ENCODE measurements at places on chromosomes 16 and 17.
A peak's percentile ranks its signal among the peaks of the same experiment; 100 is the strongest.

DNA sequence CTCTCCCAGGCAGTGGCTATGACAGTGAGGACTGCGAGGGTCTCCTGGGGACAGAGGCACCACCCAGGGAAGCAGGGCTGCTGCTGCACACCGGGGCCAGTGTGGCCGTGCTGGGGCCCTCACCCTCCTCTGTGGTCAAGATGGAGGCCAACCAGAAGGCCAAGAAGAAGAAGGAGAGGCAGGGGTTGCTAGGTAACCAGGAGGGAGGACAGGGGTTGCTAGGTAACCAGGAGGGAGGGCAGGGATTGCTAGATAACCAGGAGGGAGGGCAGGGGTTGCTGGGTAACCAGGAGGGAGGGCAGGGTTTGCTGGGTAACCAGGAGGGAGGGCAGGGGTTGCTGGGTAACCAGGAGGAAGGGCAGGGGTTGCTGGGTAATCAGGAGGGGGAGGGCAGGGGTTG is 55.2 kb downstream of the ACTG1 start:
- DNase-seq = peak; percentile 64

DNA sequence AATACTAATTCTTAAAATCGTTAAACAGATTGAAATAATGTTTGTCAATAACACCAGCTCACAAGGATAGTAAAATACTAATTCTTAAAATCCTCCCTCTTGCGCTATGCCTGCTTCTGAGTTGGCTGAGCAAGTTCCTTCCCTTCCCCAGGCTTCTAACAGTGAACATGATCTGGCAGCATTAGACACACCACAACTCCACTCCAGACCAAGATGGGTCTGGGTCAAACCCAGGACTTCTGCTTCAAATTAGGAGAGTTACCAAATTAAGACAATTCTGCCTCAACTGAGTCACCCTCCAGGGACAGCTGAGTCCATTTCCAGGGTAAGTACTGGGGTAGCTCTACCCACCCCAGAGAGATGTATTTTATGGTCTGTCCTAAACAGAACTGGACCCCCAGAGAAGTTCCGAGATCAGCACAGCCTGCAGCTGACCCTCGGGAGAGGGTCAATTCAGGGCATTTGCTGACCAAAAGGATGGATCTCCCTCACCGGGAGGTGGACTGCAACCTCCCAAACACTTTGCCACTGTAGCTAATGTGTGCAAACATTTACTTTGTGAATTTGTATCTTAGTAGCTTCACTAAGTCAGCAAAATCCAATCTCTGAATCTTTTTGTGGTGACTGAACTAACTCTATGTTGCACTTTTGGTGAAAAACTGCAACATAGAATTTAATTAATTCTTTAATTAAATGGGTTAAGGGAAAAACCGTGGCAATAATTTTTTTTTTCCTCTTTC is 48.8 kb downstream of the ADCY9 start:
- no peak for DNase-seq

DNA sequence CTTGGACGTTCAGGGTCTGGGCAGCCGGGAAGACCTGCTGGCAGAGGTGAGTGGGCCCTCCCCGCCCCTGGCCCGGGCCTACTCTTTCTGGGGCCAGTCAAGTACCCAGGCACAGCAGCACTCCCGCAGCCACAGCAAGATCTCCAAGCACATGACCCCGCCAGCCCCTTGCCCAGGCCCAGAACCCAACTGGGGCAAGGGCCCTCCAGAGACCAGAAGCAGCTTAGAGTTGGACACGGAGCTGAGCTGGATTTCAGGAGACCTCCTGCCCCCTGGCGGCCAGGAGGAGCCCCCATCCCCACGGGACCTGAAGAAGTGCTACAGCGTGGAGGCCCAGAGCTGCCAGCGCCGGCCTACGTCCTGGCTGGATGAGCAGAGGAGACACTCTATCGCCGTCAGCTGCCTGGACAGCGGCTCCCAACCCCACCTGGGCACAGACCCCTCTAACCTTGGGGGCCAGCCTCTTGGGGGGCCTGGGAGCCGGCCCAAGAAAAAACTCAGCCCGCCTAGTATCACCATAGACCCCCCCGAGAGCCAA is 8.6 kb upstream of the ABCC3 start:
- peak; percentile 90 for DNase-seq

DNA sequence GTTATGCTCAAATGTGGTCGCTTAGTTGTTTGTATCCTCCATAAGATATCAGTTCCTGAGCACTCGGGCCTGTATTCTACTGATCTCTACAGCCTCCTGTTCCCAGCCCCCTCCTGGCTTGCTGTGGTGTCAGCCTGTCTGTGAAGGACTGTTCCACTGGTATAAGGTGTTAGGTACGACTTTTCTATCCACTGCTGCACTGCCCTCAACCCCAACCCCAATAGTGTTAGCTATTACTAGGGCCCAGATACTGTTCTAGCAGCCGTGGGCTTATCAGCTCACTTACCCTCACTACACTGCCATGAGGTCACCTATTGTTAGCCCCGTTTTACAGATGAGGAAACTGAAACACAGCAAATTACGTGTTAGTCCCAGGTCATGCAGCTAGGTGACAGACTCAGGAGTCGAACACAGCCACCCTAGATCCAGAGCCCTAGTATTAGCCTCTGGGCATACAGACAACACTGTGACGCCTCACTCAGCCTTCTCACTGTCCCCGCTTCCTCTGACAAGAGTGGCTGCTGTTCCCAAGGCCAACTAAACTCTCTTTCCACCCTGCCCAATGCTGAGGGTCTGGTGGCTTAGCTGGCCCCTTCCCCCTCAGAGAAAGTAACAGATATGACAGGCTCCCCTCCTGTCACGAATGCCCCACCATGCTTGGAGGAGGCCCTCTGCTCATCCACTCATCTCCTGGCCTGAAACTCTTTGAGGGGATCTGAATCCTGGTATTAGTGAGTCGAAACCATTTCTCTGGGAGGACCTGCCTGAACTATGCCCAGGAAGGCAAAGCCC is 25.6 kb upstream of the ZNF652 start:
- DNase-seq = no peak

GRCh38 chr16:75537776-75538175 is 1.9 kb upstream of the CHST5 start:
- DNase-seq = no peak

GRCh38 chr16:66427036-66427860 is at the start of gene BEAN1:
Gene BEAN1 (plus strand): TSS chr16:66427295. CDS start chr16:66437677, 10,382 bp downstream.
- no peak for DNase-seq

DNA sequence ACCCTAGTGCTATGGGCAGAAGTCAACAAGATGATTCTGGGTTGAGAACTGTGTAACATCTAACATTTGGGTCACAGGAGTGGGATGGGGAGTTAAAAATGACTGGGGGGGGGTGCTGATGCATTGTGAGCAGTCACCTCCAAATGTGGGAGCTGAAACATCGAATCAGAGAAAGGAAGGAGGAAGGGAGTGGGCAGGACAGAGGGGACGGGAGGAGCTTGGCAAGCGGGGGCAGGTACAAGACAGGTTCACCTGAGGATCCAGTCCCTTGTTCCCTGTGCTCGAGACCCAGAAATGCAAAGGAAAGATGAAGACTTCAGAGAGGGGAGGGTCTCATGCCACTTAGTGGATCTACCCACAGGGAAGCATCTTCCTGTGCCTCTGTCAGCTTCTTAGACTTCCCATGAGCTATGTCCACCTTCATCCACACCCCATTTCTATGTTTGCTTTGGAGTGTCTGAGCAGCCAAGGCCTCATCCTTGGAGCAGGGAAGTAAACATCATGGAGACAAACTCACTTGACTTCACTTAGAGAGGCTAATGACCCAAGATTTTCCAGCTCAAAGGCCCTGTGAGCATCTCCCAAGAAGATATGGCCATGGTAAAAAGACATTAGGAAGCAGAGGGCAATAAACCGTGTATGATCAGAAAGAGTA is 20.5 kb downstream of the SMPD3 start:
- no peak for DNase-seq

DNA sequence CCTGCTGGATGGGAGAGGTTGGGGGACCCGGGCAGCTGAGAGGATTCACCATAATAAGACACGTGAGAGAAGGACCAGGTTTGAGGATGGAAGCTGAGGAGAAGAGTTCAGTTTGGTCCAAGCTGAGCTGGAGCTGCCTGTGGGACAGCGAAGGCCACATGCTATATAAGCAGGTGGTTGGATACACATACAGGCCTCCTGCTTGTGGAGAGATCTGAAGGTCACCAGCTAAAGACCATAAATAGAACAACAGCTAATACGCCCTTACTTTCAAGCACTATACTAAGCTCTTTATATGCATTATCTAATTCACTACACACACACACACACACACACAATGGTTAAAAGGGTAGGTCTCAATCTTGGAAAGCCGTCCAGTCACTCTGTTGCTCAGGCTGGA is 32.1 kb downstream of the DUSP14 start:
- no peak for DNase-seq

DNA sequence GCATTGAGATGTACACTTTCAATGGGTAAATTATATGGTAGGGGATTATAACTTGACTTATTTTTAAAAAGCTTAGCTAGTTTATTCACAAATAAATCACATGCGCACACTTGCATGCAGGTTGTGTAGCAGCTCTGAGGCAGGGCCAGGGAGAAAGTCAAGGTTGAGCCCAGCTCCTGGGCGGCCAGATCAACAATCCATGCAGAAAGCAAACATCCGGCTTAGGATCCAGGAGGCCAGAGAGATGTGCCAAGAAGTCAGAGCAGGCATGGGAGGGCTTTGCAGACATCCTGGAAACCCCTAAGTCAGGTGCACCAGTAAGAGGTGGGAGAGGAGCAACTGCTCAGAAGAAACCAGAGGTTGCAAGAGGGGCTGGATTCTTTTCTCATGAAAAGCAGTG is 186.5 kb downstream of the AXIN2 start:
- no peak for DNase-seq

DNA sequence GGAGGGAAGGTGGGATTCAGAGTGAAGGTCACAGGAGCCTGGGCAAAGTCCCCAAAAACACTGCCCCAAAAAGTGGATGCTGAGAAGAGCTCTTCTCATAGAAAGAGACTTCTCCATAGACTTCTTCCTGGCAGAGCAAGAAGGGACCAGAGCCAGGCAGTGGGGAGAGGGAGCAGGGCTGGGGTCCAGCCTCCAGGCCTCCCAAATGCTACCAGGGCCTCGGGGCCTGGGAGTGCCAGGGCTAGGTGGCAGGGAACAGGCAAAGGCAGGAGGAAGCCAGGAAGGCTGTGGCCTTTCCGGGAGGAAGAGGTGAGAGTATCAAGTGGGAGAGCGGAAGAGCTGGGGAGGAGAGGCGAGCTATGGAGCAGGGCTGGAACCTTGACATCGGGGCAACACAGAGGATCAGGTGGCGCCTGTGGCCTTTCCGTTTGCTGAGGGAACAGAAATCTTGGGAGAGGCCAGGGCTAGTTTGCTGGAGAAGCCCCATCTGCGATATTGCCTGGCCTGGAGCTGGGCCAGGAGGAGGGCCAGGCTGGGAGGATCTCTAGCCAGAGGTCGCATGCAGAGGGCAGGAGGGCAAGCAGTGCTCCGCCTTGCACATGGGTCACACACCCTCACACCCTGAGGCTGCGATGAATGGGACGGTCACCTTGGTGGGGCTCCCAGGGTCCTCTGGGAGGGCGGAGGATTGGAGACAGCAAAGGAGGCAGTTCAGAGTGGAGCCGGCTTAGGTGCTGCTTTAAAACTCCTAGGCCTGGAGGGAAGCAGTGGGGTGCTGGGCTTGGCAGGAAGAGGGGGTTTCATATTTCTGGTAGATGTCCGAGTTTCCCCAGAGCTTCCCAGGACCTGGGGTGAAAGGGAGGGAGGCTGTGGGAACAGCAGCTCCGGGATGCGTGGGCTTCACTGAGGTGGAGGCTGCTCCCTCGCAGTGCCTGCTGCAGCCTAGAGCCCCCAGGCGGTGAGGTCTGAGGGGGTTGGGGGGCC is 3.4 kb downstream of the SLC16A5 start:
- DNase-seq = no peak

GRCh38 chr17:81420769-81421462 is 25.7 kb downstream of the BAHCC1 start:
- no peak for DNase-seq

DNA sequence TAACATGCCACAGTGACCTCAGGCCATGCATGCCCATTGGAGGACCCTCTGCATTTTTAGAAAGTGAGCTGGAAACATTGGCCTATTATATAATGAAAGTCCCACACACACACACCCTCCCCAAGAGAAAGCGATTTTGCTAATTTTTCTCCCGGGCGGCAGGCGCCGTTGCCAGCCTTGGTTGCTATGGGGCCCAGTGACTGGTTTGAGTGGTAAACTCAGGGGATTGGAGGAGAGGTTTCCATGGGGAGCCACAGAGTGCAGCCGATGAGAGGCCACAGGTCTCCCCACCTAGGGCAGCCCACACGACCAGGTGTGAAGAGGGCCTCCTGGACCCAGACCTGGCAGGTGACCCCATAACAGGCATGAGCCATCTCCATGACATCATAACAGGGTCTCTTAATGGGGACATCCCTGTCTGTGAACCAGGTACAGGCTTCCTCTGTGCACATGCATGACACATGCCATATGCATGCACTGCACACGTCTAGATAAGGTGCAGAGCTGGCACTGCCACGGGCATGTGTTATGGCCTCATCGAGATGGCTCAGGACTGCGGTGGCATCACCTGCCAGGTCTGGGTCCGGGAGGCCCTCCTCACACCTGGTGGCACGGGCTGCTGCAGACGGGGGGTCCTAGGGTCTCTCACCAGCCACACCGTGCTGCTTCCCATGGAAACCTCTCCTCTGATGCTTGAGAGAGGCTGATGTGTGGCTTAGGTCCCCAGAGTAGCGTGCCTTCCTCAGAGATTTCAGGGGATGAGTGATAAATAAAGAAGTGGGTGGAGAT is 144.1 kb downstream of the RBFOX3 start:
- DNase-seq = no peak

- peak; percentile 26 for DNase-seq
These were observed 38.5 kb downstream of the IGF2BP1 start for GRCh38 chr17:49035470-49036269.

DNA sequence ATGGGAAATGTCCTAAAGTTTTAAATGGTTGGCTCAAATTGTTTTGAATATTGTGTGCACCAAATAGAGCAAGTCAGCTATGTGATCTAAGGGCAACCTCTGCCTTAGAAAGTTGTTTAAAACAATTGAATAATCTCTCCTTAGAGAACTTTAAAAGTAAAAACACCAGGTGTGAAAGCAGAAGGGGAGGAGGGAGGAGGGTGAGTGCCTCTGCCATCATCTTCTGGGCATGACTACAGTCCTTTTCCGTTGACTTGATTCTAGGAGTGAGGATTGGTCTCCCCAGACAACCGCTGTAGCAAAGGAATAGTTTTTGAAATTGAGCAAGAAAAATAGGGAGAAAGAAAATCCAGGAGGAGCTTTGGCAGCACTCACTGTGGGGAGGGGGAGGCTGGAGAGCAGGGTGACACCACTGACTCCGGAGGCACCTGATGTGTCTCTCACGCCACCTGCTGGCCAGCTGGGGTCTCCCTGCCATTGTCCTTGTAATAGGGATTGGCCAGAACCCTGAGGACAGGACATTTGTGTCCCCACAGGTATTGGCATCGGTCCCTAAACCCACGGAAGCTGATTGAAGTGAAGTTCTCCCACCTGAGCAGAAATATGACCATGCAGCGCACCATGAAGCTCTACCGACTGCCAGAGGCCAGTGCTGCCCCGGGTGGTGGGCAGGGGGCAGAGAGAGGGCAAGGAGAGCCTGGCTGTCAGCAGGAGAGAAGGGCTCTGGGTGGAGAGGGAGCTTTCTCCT is 33.3 kb downstream of the PLCD3 start:
- peak; percentile 76 for DNase-seq
